ENCODE measurements at places on chromosomes 1 and 21.
A peak's percentile ranks its signal among the peaks of the same experiment; 100 is the strongest.

DNA sequence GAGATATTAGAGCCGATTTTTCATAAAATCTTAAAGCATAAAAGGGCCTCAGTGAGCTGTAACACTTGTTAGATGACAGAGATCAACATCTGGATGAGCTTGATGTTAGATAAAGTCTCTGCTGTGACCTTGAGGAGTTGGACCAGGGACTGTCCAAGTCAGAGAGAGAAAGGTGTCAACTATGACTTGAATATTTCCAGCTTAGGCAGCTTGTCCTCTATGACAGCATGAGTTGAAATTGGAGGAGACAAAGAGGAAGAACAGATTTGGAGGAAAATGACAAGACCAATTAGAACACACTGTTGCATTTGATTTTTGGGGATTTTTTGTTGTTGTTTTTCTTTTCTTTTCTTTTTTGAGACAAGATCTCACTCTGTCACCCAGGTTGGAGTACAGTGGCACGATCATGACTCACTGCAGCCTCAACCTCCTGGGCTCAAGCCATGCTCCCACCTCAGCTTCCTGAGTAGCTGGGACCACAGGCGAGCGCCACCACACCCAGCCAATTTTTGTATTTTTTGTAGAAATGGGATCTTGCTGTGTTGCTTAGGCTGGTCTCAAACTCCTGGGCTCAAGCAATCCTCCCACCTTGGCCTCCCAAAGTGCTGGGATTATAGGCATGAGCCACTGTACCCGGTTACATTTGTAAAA is 35.3 kb upstream of the CLIC4 start:
- DNase-seq = no peak

- DNase-seq = no peak
Observed at GRCh38 chr1:60965280-60965854, 117.0 kb upstream of the NFIA start.

GRCh38 chr1:89631816-89632656 is 884 bp upstream of the LRRC8C start:
- no peak for DNase-seq

DNA sequence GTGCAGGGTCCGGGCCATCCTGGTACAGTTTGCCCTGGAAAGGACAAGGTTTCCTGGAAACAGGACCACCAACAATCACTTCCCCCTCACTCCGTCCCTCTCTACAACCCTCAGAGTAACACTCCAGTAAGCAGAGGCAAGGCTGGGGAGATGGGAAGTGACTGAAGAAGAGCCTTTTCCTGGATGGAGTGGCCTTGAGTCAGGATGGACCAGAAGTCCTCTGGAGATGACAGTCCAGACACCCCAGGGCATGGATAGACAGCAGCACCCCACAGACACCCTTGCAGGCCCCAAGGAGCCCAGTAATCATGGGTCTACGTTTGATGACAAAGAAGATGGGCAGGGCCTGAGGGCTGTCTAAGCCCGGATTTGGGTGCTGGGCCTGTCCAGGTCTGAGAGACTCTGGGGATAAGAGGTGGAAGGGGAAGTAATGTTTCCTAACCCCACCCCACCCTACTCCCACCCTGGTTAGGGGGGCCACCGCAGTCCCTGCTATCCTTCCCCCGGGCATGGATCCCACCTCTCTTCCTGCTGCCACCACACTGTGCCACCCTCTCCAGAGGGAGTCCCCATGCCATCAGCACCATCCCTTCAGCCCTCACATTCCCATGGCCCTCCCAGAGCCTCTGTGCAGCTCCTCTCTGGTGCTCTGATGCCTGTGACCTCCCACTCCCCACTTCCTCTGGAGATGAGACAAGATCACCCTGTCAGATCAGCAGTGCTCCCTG is 7.2 kb upstream of the S100A8 start:
- no peak for DNase-seq

DNA sequence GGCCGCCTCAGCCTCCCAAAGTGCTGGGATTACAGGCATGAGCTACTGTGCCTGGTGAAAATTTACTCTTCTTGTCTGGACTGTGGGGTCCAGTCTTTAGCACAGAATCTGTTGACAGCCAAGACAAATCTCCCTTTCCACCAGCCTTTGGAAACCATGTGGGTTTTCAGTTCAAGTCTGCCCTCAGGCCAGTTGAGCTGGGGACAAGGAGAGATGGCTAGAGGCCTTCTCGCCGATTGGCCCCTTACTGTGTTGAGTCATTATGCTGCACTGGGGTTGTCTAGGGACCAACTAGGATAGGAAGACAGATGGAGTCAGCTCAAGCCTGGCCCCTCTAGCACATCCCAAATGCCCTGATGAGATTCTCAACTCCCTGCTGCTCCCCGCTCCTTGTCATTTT is 8.6 kb upstream of the NKAIN1 start:
- DNase-seq = no peak

- no peak for DNase-seq
Observed at GRCh38 chr1:201260648-201261311, 22.5 kb upstream of the PKP1 start.

DNA sequence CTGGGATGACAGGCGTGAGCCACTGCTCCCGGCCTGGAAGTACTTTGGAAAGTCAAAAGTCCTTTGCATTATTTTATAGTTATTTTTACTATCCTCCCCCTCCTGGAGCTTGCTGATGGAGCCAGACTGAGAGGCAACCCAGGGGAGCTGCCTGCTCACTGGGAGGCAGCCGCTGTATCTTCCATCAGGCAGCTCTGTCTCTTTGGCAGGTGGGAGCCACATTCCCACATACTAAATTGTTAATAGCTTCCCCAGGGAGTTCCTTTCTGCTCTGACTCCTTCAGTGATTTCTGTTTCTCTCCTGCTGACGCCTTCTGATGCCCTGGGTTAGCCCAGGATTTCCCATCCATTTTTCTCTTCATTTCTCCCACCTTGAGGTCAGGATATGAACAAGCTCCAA is 4.9 kb upstream of the OPRD1 start:
- no peak for DNase-seq

DNA sequence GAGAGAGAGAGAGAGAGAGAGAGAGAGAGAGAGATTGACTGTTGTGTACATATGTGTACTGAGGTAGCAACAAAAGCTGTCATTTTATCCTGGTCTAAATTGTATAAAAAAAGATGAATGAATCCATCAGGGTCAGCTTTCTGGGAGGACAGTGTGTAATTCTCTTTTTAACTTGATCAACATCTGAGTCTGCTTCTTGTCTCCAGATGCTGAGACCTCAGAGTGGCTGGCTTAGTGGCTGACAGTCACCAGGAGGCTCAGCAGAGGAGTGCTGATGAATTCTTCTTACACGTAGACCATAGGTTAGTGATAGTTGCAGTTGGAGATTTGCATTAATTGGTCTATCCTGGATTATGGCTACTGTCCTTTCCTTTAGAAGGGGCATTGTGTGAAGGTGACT is 28.5 kb upstream of the PLXNA2 start:
- no peak for DNase-seq

GRCh38 chr1:16383888-16384287 is 16.8 kb downstream of the SZRD1 start:
- DNase-seq = no peak

GRCh38 chr1:62435231-62436038 is 1.4 kb upstream of the USP1 start:
- DNase-seq = no peak

DNA sequence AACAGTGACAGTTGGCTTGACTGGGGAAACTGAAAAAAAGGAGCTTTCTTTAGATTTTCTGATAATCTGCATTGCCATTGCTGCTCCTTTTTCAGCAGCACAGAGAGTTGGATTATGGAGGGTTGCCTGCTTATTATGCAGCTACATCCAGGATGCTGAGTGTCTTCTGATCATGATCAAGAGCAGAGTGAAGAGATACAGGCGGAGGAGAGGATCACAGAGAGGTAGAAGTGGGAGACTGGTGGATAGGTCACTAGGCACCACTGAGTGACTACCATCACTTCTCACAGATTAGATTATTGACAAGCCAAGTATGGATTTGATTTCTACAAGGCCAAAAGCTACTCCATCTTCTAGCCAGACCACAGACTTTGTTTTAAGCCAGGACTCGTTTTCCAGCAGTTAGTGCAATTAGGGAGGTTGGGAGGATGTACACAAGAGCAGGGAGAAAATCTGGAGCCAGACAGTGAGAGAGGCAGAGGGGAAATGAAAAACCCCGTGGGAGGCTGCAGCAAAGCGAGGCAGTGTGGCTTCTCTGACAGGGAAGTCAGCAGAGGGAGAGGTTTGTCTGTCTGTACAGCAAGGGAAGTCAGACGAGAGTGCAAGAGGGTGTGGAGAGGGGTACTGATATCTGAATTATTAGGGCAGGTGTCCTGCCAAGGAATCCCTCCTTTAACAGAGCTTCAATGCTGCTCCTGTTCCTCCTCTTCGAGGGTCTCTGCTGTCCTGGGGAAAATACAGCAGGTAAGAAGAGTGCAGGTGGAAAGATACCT is at the start of gene CD1E:
Gene CD1E (plus strand): TSS at position 592 of the 773 bp plus-strand sequence. CDS start 95 bp downstream, at position 687.
- DNase-seq = no peak

DNA sequence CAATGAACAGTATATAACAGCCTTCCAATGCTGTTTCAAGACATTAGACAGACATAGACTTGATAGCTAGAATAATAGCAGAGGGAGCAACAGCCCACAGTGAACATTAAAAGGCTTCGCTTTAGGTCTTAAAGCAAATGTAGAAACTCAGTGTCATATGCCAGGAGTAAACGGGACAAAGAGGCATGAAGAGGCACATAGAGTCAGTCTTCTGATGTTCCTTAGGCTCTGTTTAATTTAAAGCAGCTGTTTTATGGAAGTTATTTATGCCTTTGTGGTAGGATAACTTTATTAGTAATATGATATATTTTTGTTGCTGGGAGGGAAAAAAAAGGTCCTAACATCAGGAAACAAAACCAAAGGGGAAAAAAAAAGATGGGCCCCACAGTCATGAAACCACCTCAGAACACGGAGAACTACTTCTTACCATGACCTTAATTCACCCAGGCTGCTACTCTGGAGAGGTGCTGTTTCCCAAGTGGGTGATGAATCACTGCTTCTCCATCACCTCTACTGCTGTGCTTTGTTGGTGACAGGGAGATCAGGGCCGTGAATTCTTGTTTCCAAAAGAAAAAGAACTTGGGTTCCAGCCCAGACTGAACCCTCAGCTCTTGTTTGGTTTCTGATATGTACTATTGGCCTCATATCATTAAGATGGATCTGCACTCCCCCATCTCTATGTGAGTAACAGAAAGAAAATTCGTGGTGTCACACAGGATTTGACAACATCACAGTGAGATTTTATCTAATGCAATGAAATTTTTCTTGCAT is 616.9 kb downstream of the KIF26B start:
- DNase-seq = no peak

DNA sequence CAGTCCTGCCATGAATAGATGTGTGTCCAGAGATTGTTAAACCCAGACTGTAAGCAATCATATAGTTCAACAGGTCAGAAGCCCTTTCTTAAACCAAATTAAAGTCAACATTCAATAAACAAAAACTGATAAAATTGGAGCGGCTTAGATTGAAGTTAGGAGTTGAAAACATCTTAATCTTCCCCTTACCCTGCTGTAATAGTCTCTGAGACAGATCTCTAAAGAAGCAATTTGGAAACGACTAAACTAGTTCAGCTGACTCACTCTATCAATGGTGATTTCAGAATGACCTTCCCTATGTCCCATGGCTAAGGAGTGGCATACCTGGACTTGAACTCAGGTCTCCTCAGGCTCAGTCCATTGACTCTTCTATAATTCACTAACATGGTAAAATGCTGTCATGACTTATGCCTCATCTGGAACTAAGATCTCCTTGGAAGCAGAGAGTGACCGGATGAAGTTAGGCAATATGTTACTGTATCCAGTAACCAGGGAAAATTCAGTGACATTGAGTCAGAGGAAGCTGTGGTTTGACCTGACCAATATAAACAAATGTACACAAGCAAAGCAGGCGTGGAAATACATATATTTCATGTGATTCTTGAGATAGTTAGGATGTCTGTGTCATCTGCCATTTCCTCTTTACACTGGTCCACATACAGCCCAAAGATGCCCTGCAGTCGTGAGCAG is 30.1 kb downstream of the SGIP1 start:
- DNase-seq = no peak

DNA sequence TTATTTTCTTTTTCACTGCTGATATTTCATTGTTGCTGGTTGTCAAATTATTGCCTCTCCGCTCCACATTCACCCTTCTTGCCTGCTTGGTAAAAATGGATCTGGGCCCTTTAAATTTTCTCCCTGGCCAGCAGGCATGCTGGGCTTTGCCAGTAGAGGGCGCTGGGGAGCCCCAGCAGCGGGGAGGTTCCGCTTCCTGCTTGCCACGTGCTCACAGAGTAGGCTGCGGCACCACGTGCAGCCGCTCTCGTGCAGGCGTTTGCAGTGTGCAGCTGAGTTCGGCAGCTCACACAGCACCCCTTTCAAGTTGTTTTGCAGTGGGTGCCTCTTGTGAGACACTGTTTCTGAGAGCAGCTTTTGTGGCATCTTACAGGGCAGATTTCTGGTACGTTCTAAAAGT is at the start of gene ACTL8:
Gene ACTL8 (plus strand): TSS at position 214 of the 400 bp plus-strand sequence. CDS start 67,676 bp downstream, outside the sequence.
- DNase-seq = peak; percentile 60

DNA sequence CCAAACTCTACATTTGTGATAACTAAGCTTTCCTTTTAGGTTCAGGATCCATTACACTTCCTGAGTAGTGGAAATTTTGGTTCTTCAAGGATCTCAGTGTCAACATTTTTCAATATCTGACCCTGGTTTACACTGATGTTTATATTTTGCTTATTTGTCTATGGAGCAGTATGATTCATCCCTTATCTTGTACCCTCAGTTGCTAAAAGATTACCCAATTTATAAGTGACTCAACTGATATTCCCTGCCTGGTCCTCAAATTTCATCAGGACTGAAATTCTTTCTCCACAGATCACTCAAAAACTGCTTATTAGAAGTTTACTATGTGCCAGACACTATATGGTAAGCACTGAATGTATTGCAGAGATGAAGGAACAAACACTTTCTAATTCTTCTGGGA is 139.1 kb upstream of the CHRM3 start:
- no peak for DNase-seq

DNA sequence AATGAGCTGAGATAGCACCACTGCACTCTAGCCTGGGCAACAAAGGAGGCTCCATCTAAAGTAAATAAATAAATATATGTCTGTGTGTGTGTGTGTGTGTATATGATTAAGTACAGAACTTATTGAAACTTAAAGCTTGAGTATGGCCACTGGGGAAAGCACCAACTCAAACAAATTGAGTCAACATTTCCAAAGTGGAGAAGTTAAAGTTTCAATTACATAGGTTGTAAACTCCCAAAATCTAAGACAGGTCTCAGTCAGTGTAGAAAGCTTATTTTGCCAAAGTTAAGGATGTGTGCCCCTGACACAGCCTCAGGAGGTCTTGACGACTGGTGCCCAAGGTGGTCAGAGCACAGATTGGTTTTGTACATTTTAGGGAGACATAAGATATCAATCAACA is 458.9 kb upstream of the RGS18 start:
- DNase-seq = no peak
